ENCODE measurements at places on chromosomes 16 and 17.

GRCh38 chr16:84575914-84576313 is 42.0 kb downstream of the COTL1 start:
- no peak for DNase-seq

GRCh38 chr17:41254861-41255260 is 323 bp upstream of the KRTAP9-9 start:
- DNase-seq, result no peak

GRCh38 chr17:56887552-56888467 is 26.0 kb downstream of the TRIM25 start:
- DNase-seq, result no peak

GRCh38 chr17:62679866-62680377 is 52.5 kb downstream of the MRC2 start:
- DNase-seq, result no peak

GRCh38 chr17:2797637-2798036 is 1.4 kb downstream of the RAP1GAP2 start:
- peak; percentile 24 for DNase-seq

GRCh38 chr17:44591206-44591605 is 33.9 kb downstream of the FZD2 start:
- peak; percentile 90 for DNase-seq

DNA sequence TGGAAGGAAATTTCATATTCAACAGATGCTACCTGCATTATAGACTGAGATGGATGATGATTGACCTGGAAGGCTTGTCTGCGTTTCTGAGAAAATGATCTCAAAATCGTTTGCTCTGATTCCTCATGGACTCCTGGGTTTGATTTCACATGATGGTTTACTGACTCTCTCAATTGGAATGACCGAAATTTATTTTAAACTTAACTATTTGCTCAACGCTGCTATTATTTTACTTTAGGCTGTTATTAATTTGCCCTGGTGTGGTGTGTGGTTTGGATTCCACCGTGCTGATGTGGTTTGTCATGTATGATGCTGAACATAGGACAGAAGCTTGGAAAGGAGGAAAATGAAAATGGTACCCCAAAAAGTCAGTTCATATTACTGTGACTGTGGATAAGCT is 37.3 kb upstream of the ELAC2 start:
- DNase-seq, result no peak

DNA sequence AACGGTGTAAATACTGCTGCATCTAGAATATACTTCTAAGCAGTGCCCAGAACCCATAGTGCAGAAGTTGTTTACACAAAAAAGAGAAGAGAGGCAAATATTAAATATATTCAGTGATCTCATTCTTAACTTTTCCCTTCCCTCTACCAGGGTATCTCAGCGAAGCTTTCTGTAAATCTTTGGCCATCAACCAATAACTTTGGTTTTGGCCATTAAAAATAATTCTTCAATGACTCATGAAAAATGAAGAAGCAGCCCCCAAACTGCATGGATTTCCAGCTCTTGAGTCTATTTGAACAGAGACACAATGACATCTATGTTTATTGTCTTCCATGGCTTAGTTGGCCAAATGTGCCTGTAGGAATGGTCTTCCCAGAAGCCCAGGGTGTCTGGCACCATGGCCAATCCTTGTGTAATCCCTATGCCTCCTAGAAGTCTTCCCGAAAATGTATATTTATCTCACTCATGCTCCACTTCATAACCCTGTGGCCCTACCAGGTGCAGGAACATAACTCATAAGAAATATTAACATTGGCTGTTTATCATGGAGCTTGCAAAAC is 646.6 kb downstream of the TOX3 start:
- no peak for DNase-seq

GRCh38 chr17:333626-334396 is 18.8 kb downstream of the RPH3AL start:
- no peak for DNase-seq

- DNase-seq, result no peak
Observed at GRCh38 chr17:80761110-80761871, 216.7 kb downstream of the RPTOR start.

DNA sequence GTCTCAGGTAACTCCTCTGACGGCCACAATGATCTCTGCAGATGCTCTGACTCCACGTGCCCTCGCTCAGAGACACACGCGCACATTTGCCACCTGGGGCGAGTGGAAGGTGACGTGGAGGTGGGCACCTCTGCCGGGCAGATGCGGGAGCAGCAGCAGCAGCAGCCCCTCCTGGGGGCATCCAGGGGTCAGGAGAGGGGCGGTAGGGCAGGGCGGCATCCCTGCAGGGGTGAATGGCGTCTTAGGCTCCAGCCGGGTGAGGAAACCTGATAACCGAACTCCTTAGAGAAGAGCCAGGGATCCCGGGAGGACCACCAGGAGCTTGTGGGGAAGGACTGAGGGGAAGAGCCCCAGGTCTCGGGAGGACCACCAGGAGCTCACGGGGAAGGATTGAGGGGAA is 34.6 kb upstream of the CDH15 start:
- no peak for DNase-seq

DNA sequence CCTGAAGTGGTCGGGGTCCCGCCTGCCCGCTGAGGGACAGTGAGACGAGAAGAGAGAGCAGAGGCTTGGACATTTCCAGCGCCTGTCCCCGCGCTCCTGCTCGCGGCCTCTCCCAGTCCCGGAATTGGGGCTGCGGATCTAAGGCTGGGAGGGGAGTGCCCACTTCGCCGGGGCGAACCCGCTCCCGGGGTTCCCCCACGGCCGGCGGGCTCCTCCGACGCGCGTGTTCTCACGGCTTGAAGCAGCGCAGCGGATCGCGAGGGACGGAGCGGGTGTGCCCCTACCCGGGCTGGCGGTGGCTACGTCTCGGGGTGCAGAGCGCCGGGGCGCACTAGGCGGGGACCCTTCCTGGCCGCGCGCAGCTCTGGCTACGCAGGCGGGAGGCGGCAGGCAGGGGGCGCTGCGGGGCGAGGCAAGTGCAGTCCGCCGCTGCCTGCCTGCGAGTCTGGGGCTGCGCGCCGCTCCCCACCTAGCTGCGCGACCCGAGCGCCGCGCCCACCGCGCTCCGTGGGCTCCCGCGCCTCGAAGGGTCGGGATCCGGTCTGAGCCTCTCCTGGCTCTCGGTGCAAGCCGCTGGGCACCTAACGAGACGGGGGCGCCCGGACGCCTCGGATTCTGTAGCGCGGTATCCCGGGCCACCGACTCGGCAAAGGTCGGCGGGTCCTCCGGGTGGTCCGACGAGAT is 1.2 kb downstream of the NGFR start:
- peak; percentile 61 for DNase-seq

DNA sequence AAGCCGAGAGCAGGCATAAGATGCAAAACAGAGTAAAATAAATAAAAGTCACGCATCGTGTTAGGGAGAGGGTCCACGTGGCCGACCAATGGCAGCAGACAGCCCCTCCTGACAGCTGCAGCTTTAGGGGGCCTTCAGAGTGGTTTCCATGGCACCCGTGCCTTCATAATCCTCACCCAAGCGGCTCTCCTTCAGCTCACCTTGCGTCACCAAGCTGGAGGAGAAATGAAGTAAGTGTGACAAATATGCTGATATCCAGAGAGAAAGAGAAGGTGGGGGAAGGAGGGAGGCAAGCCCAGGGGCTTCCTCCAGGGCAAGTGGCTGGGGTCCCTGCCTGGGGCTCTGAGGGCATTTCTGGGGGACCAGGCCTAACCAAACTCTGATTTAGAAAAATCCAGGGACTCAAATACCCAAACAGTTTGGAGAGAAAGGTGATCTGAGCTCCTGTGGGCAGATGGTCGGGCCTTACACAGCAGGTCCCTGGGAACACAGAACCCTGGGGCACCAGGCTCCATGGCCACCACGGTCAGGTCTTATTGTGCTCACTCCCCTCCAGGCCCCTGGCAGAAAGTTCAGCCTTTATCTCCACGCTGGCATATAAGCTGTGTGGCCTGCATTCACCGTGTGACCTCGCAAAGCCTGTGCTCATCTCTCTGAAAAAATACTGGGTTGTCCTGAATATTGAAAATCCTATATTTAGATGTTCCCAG is 80.7 kb upstream of the TNRC6C start:
- no peak for DNase-seq

GRCh38 chr17:16942141-16943031 is 29.5 kb downstream of the TNFRSF13B start:
- no peak for DNase-seq

Data from NCI-H2171 treated with DMSO at 0.1 percent for 48 hours (cell line).